NCI-H1048 (cell line): ENCODE measurements at places on chromosomes 7 and 10.

DNA sequence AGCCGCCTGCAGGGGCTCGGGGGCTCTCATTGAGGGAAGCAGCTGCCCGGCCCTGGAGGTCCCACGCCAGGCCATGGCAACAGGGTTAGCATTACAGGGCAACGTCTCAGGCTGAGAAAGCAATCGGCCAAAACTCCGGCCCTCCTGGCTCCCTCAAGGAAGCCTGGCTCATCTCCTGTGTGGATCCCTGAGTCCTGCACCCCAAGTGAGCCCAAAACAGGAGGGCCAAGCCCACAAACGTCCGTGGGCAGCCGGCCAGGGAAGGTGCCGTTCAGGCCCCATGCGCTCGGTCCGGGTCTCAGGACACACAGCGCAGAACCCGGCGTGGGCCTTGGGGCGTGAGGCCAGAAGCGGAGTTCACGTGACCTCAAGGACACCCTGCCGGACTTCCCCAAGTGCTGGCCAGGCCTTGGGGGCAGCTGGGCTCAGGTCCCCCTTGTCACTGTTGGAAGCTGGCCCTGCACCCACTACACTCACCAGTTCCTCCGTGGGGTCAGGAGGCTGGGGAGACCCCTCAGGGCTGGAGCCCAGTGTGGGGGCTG lies 8.0 kb upstream of the PWWP2B start:
- DNase-seq = no peak

- no peak for DNase-seq
Measured at GRCh38 chr7:55521917-55522902, 50.1 kb downstream of the VOPP1 start.

DNA sequence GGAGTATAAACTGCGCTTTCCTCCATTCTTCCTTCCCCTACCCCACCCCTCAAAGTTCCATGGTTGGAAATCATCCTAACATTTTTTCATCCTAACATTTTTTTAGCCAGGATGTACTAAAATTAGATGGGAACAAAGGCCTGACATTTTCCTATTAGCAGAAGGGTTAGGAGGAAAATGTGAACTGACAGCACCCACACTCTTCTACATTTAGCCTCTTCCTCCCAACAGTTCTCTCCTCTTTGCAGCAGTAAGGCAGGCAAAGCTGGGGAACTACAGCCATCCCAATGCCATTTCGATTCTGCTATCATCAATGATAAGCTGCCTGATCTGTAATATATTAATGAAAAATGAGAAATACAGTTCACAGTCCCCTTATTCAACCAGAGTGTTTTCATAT lies 11.4 kb upstream of the FAM53B start:
- no peak for DNase-seq

GRCh38 chr7:114875186-114875585 lies 46.7 kb upstream of the MDFIC start:
- no peak for DNase-seq

GRCh38 chr7:98617960-98618418 lies 904 bp downstream of the NPTX2 start:
- DNase-seq = no peak

GRCh38 chr10:71220689-71221540 lies 8.5 kb downstream of the UNC5B start:
- no peak for DNase-seq

- no peak for DNase-seq
Measured at GRCh38 chr7:55965100-55965470, 700 bp downstream of the NIPSNAP2 start.

DNA sequence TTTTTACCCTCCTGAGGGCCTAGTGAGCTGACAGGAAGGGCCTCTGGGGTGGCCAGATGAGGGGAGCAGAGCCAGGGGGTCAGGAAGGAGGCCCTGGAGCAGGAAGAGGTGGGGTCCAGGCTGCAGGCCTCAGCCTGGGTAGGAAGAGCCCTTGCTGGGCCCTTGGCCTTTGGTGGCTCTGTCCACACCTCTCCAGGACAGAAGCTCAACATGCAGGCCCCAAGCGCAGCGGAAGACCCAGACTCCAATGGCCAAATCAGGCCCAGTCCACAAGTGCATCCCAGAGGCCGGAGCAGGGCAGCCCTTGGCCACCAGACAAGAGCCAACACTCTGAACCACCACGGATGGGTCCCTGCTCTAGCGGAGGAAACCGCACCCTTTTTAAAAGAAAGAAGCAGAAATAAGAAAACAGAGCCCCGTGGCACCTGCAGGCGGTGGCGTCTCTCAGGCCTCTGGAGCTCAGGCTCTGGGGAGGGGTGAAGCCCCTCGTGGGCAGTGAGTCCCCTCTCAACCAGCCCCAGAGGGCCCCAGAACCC lies 52.8 kb downstream of the FOXL3 start:
- no peak for DNase-seq

- DNase-seq = no peak
Measured at GRCh38 chr7:102834466-102834865, 78.3 kb upstream of the LRRC17 start.

- no peak for DNase-seq
Measured at GRCh38 chr10:111506266-111507034, 429.6 kb downstream of the ADRA2A start.

GRCh38 chr10:26412932-26413331 lies 25.2 kb upstream of the APBB1IP start:
- DNase-seq = no peak

- DNase-seq = no peak
Measured at GRCh38 chr7:70734411-70734810, 397.5 kb upstream of the GALNT17 start.

- no peak for DNase-seq
Measured at GRCh38 chr10:63781226-63781625, 260.0 kb downstream of the REEP3 start.

- DNase-seq = no peak
Measured at GRCh38 chr10:49375611-49376010, 20.3 kb downstream of the DRGX start.

GRCh38 chr10:79933961-79934360 lies 14.9 kb downstream of the SFTPD start:
- no peak for DNase-seq

DNA sequence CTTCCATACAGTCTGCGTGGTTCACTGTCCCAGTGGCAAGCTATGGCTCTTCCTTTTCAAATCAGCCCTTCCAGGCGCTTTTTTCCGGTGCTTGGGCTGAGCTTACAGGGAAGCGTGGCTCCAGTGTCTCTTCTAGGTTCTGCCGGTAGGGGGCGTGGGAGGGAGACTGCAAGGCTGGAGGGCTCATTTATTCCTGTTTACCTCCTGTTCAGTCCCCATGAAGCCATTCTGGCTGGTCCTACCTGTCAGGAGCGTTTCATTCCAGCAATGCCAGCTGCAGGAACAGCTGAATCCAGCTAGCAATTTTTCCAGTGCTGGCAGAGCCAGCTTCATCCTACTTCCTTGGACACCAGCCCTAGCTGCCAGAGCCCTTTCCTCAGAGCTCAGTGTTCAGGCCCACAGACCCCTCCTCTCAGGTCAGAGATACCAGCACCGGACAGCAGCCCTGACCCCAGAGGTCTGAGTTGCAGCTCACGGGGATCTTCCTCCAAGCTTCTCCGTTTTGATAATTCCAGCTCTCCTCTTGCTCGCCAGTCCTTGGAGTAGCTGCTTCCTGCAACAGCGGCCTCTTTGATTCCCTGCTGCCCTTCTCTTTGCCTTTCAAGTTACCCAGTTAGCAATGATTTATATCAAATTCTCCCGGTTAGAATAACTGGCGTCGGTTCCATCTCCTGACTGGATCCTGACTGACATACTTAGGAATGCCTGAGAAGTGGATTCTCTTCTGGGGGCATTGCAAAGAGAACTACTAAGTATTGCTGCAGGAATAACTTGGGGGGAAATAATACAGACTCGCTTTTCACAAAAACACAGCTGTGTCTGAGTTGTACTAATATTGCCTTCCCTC lies 129.8 kb downstream of the FRMD4A start:
- no peak for DNase-seq

DNA sequence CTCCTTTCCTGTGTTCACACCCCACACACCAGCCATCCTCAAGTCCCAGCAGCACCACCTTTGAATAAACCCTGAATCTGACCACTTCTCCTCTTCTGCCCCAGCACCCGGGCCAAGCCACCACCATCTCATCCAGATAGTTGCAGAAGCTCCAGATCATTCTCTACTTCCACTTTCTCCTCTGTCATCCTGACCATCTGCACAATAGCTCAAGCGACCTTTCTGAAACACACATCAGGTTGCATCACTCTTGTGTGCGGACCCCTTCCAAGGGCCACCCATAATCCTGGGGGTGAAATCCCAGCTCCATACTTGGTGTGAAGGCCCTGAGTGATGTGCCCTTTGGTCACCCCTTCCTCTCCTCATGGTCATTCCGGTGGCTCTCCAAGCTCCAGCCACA lies 187.4 kb upstream of the GALNT17 start:
- no peak for DNase-seq

GRCh38 chr7:70647801-70648498 lies 484.0 kb upstream of the GALNT17 start:
- DNase-seq = no peak

GRCh38 chr7:56099653-56100052 lies 6.6 kb downstream of the CHCHD2 start:
- DNase-seq = no peak

DNA sequence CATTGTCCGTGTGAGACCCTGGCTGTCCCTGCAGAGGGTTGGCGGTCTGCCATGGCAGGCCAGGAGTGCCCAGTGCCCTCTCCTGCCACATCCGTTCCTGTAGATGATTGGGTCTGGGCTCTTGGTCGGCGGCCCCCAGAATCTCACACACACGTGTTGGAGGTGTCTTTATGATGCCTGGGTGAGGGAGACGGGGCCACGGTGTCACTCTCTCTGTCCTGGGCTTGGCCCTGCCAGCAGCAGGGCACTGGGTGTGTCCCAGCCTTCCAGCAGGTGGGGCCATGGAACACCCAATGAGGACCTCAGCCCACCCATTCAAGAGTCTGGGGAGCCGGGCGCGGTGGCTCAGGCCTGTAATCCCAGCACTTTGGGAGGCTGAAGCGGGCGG lies 30.2 kb downstream of the UNC5B start:
- DNase-seq = no peak

GRCh38 chr10:92451431-92451830 lies 122.5 kb downstream of the IDE start:
- no peak for DNase-seq

GRCh38 chr10:110356628-110357245 lies 52.0 kb upstream of the SMNDC1 start:
- no peak for DNase-seq

- no peak for DNase-seq
Measured at GRCh38 chr7:32658467-32658869, 163.2 kb downstream of the AVL9 start.

DNA sequence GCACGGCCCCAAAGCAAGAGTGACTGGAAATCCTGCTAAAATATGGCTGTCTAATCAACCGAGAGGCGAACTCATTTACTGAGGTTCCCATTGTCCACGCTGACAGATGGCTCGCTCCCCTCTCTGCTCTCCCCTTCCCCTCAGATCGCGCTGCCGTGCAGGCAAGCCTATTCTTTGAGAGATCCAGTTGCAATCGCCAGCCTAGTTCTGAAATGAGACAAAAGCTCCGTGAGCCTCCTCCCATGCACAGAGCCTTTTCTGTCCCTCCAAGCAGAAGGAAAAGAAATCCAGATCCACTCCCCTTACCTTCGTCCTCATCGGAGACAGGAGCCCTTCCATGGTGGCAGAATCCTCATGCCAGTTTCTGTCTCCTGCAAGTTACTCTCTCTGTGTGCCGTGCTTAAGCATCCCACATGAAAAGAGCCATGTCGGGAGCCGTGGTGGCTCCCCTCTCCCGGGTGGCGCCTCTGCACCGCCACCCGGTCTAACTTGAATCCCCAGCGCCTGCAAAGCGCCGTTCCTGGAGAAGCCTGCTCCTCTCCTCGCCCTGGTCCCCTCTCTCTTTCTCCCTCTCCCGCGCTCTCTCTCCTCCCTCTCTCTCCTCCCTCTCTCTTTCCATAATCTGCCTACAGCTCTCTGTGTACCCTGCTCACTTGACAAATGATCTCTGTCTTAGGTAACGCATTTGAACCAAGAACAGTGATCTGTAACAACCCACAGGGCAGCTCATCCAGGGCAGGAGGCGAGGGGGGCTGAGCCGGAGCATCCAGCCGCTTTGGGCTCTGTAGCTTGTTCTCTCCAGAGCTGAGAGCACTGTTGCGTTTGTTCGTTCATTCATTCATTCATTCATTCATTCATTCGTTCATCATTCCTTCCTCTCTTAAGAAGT lies 156.8 kb downstream of the FRMD4A start:
- DNase-seq = no peak

DNA sequence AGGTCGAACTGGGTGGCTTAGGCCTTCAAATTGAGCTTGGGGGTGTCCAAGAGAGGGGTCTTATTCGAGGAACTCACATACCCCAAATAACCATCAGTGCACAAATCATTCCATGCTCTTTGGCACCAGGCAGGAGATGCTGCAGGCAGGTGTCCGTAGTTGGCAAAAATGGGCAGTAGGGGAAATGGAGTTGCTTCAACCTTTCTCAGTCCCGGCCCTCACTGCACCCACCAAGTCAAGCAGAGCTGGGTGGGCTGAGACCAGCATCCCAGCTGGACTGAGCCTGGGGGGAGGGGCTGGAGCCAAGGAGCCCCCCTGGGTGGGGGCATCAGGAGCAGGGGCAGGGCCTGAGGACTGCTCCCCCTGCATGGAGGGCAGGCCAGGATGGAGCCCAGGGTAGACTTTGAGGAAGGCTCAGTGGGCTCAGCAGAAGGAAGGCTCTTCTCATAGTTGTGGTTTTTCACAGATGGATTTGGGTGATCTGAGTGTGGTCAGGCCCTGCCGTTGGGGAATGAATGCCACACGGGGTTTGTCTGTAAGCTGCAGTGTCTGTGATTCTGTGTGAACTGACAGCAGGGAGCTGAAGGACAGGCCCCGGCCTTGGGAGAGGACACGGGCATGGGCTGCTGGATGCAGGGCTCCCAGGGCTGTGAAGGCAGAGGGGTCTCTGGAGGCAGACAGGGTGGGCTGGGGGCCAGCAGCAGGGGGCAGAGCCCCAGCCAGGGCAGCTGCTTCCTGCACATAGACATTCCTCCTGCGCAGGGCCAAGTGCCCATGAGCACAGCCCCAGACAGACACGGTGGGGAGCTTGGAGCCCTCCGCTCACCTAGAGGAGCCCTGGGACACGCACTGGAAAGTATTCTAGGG lies 144.5 kb downstream of the ADCY1 start:
- no peak for DNase-seq

- no peak for DNase-seq
Measured at GRCh38 chr10:44468525-44468924, 83.6 kb upstream of the CXCL12 start.

DNA sequence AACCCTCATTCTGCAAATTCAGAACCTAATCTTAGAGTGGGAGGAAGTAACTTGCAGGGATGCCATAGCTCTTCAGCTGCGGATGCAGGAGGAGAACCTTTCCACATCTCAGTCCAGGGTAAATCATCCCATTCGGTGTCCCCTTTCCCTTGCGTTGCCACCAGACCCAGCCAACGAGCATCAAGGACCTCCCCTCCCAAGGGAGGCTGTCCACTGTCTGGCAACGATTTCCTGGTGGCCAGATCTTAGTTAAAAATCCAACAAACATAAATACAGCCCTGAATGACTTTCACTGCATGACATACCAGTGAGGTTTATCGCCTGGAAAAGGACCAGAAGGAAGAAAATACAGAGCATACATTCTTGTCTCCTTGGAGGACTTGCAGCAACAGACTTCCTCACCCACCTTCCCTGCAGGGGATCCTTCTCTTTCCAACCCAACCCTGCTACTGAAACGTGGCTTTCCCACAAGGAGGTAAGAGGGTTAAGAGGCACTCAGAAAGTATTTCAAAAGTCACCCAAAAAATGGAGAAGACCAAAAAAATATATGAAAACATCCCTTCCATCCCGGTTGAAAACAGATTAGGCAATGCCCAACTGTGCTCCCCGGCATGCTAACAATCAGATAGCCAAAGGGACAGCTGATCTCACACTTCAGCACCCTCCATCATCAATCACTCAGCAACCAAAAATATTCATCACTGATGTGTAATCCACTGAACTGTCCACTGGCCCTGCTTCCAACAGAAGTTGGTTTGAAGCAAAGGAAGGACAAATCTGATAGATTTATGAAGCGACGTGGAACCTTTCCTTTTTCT lies 206.6 kb downstream of the TNS3 start:
- no peak for DNase-seq
